ENCODE measurements at places on chromosomes 2 and 18.

- no peak for DNase-seq
Measured at GRCh38 chr18:23733895-23734294, 44.6 kb downstream of the LAMA3 start.

- no peak for DNase-seq
Measured at GRCh38 chr2:105510761-105511528, 112.1 kb upstream of the FHL2 start.

DNA sequence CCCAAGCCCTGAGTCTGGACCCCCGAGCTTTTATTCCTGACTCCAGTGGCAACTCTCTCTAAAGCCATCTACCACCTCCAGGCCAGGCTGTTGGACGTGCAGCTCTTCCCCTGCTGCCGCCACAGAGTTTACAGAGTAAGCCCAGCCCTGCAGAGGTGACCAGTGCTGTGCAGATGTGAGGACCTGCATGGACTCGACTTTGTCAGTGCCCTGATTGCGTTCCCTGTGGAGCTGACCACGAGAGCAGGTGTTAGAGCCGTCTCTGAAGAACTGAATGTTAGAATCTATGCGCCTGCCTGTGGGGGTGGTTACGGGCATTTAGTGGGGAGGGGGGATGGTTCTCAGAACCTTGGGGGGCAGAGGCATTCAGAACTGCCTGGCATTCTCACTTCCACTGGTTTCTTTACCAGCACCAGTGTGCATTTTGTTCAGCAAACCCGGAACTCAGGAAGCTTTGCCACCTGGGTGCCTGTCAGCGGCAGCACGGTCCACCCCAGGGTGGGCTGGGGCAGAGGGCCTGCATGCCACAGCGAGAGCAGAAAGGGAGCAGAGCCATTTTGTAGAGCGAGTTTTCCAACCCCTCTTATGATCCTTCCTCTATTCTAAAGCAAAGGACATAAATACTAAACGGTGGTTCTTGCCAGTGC, 137.9 kb downstream of the KLHL29 start:
- no peak for DNase-seq

DNA sequence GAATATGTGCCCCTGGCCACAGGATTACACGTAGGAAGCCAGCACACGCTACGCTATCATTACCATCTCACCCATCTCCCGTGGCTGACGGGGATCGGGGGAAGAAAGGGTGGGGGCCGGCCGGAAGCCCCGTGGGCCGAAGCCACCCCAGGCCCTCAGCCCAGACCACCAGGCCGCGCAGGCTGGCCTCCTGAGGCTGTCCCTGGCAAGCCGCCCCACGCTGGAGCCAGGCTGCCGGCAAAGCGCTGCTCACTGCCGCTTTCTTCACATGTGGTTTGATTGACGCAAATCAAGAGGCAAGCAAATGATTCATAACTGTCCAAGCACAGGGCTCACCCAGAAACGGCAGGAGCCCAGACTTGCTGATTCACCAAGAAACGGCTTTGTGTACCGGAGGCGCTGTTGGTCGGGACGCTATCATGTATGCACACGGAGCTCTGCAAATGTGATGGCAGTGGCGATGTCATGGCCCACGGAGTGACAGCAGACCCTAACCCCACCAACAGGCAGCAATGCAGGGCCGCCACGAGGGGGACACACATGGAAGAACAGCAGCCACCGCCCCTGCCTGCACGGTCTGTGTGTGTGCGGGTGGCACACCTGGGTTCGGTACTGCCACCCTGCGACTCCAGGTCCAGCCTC, 125.7 kb downstream of the HDAC4 start:
- DNase-seq: no peak

DNA sequence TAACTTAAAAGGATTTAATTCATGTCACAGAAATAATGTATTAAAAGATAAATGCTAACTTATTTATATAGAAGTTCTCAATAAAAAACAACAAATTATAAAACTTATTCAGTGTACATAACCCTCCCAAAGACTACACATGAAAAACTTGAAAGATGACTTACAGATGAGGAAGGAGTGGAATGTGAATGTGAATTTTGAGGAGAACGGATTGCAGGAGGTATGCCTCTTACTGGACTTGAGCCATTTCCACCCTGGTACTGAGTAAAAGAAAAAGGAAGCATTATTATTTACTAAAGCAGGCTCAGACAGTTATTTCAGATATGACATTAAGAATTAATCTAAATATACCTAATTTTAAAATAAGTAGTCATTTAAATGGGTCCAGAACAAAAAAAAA, 104.4 kb downstream of the TLK1 start:
- no peak for DNase-seq

DNA sequence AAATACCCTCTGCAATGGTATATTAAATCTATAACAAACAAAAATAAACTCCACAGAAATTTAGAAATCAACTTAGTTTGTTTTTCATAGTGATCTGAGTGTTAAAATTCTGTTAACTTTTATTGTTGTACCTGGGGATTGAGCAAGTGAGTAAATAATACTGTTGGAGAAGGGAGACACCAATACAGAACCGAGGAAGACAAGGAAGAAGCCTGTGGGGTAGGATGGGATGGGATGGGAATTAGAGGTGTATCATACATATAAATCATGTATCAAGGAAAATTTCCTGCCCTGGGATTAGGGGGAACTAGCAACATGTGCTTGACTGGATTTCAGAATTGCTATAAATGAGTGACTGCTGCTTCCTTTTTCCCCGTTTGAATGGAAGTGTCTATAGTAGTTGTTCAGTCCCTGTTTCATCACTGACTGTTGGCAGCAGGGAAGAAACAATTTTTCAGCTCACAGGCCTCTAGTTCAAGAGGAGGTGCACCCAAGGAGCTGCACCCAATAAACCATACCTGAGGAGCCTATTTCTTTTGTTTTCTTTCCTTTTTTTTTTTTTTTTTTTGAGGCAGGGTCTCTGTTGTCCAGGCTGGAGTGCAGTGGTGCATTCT, 53.1 kb downstream of the SP110 start:
- DNase-seq: no peak

DNA sequence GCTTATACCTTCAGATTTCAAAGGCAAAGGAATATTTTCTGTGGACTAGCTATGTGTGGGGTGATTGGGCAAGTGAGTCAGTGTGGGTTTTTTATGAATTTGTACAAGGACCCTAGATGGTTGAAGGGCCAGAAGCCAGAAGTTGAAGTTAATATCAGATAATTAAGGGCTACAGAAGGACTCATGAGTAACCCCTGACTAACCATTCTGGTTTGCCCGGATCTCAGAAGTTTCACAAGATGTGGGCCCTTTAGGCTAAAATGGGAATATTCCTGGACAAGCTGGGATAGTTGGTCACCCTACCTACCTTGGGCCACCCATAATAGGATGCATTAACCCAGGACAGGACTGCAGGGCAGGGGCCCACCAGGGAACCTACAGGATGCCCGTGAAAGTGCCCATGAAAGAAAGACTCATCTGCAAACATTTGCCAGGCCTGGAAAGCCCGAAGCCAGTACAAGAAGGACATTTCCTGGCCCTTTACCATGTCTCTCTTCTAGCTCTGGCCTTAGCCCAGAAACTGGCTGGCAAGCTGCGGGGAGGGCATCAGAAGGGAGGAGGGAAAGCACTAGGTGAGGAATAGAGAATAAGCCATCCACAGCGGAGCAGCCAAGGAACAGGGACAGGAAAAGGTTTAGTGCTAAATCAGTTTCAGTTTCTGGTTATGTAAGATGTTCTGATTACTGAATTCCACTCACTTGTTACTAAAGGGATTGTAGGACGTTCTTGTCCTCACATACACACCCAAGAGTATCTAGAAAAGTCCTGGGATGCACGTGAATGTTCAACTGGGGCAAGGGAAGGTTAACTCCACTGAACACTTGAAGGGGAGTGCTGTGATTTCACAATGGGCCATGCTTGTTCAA, 33.6 kb downstream of the GCG start:
- DNase-seq: no peak

DNA sequence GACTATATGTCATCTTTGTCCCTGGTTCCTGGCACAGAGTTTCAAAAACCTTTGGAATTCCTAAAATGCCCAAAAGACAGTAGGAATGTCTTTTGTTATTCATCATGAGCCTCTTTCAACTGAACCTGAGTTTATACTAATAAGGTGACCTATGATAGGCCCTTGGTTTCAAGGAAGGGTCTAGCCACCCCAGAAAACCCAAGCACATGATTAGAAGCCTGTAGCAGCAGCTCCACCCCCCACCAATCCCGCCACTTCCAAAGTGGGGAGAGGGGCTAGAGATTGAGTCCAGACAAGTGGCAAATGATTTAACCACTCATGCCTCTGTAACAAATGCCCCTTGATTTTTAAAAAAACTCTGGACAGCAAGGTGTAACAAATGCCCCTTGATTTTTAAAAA, 56.8 kb downstream of the ADD2 start:
- no peak for DNase-seq

DNA sequence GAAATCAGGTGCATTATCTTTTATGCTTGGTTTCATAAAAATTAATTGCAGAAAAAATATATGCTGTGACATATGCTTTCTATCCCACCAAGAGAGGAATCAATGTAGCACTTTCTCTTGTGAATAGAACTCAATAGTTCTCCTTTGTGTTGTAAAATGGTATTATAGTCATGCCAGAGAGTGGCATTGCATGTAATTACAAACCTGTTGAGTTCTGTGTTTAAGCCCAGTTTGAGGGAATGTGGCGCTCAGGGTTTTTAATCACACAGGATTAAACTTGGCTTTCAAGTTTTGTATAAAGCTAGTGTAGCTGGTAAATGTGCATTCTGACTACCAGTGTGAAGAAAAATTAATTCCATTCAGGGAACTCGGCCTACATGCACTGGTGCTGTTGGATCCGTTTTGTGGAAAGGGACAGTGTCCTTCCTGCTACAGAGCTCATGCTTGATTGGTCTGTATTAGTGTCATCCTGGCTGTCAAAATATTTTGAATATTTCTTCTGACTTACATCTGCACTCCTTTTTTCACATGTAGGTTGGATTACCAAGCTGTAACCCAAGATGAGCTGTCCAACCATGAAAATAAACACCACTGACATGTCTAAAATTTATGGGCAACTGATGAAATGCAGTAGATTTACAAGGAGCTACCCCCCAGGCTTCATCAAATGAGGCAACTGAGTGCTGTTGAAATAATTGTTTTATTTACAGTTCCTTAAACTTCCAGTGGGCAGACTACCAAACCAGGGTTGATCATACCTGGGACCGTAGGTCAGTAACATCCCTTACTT, 80.3 kb downstream of the SLC4A3 start:
- DNase-seq: no peak

GRCh38 chr2:171320208-171320621, 113.6 kb downstream of the METTL8 start:
- DNase-seq: no peak

DNA sequence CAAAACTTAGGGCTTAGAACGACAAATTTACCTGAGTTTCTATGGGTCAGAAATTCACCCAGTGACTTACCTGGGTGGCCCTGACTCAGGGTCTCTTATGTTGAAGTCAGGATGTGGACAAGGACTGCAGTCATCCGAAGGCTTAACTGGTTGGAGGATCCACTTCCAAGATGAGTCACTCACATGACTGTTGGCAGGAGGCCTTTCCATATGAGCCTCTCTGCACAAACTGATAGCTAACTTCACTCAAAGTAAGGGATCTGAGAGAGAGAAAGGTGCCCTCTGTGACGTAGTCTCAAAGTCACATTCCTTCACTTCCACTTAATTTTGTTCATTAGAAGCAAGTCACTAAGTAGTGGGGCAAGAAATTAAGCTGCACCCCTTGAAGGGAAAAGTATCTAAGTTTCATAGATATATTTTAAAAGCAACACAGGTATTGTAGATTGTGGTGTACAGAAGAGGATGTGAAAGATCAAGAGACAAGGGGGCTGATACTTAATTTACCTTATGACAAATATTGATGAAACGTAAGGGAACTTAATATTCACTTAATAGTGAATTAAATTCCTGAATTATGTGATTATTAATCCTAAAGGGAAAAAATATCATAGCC, 48.4 kb downstream of the TANK start:
- no peak for DNase-seq
